Lung (tissue), 17 donors: ENCODE measurements at places on chromosomes 1 and 21. TPM values are rescaled to one million over a fixed set of nuclear protein-coding genes. Genes with fewer than 3 reads are reported as not detected.

Gene CR1
- 22.0 TPM for total RNA-seq

Gene LCE6A
- not detected for total RNA-seq

Gene DMRTA2
- 0.83 TPM for total RNA-seq

DNA sequence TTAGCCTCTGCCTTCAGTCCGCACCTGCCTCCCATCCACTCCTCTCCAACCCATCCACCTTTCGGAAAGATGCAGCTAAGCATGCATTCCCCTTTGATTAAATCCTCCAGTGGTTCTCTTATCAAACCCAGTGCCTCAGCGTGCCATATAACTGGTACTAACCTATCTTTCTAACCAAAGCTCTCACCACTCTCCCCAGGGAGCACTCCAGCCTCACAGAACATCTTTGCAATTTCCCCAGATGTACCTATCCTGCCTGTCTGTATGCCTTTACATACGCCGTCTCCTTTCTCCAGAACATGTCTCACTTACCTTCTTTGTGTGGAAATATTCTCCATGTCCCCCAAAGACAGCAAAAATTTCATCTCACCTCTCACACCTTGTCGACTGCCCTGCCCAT is 80.0 kb downstream of the SLC25A24 start:
- H3K36me3 ChIP-seq = no peaks in the 10 kb centered on the region
- H3K27ac ChIP-seq = no peak overlapping the region
- no peaks in the 10 kb centered on the region for H3K27me3 ChIP-seq
- H3K4me3 ChIP-seq = no peak overlapping the region
- DNase-seq = no peak

GRCh38 chr21:28922368-28922767 is 70.3 kb downstream of the LTN1 start:
- peaks cover 4% of the 10 kb centered on the region for H3K36me3 ChIP-seq
- peaks cover 3% of the 10 kb centered on the region for H3K4me1 ChIP-seq
- no peak for DNase-seq
- no peak overlapping the region for H3K27ac ChIP-seq
- H3K4me3 ChIP-seq = no peak overlapping the region
